ENCODE measurements at places on chromosomes 3 and 15. TPM values are rescaled to one million over a fixed set of nuclear protein-coding genes. Genes with fewer than 3 reads are reported as not detected.

GRCh38 chr3:153614140-153614539 lies 452.1 kb downstream of the RAP2B start:
- no peaks in the 10 kb centered on the region for H3K27me3 ChIP-seq
- H3K36me3 ChIP-seq, result no peaks in the 10 kb centered on the region
- H3K4me3 ChIP-seq, result no peak overlapping the region
- no peak for DNase-seq

GRCh38 chr3:45434996-45435395 lies 46.6 kb downstream of the LARS2 start:
- H3K27ac ChIP-seq, result no peak overlapping the region
- no peaks in the 10 kb centered on the region for H3K27me3 ChIP-seq
- H3K4me3 ChIP-seq, result no peak overlapping the region
- DNase-seq, result no peak
- no peaks in the 10 kb centered on the region for H3K4me1 ChIP-seq

The POU1F1 gene
- not detected for polyA plus RNA-seq

- H3K4me3 ChIP-seq, result no peak overlapping the region
- H3K27ac ChIP-seq, result no peak overlapping the region
- DNase-seq, result no peak
Observed at GRCh38 chr15:35102186-35102585, 17.1 kb upstream of the NANOGP8 start.

The MAGEL2 gene
- 0.01 TPM for polyA plus RNA-seq
